Renal cortex interstitium (tissue), 15 donors: ENCODE measurements at places on chromosomes 3 and 15.

DNA sequence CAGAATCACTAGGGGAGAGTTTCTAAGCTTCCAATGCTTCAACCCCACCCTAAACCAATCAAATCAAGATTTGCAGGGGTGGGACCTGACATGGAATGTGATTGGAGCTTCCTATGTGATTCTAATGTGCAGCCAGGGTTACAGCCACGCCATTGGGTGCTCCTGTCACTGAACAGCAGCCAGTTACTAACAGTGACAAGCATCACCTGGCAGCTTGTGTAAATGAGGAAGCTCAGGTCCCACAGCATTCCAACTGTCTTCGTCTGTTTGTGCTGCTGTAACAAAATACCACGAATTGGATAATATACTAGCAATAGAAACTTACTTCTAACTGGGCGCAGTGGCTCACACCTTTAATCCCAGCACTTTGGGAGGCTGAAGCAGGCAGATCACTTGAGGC is 294.9 kb downstream of the SHQ1 start:
- DNase-seq, result no peak

- no peak for DNase-seq
These were observed 75.3 kb upstream of the BOC start for GRCh38 chr3:113136071-113136470.

- no peak for DNase-seq
These were observed 14.5 kb downstream of the TRIM59 start for GRCh38 chr3:160435095-160435494.

- no peak for DNase-seq
These were observed 224.8 kb upstream of the NANOGP8 start for GRCh38 chr15:35309886-35310285.

DNA sequence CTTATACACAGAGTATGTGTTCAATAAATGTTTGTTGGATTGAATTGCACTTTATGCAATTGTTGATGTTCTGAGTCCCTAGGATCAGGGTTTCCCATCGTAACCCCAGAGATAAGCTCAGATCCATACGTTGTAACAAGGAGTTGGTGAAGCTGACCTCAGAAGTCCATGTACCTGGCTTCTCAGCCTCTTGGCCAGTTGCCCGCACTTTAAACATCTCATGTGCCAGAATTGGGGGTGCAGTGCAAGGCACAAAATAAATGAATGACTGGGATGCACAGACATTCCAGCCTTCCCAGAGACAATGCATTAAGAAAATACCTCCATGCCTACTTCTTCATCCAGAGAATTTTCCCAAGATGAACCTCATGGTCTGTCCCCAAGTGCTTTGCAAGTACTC is 142.9 kb upstream of the IL12A start:
- DNase-seq, result no peak

DNA sequence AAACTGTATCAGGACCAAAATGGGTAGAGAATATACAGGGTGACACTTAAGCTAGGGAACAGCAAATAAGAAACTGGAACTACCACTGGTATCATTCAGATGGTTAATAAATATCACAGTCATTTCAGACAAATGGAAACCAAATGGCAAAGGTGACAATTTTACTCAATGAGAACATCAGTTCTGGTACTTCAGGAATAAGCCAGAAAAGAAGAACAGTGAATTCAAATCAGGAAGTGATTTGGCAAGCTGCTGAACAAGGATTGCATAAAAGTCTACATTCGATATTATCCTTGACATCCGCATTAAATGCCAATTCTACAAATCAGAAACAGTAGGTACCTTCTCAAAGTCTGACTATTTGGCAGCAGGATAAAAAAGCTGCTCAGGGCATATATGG is 23.5 kb upstream of the STIMATE start:
- DNase-seq, result no peak

DNA sequence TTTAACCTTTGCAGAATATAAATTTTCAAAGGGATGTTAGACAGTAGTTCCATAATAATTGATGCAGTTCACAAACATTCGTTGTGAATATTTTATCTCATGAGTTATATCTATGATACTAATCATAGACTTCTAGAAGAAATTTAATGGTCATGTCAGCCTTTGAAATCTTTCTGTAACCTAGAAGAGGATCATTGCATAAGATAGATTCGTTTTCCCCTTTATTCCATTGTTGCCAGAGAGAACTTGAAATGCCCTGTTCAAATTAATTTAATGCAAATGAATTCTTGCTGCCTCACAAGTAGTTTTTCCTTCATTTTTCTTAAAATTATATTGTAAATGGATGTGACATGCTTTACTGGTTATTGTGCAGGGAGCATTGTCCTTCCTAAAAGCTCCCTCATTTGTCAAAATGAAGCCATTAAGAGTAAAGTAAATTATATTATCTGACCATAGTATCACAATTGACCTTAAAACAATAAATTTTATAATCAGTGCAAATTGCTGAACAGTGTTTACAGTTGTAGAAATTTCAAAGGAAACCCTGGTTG is 128.5 kb upstream of the ZNF717 start:
- no peak for DNase-seq

GRCh38 chr3:107432646-107433045 is 55.4 kb downstream of the CCDC54 start:
- DNase-seq, result no peak

GRCh38 chr3:128253150-128253549 is 99.9 kb downstream of the EEFSEC start:
- DNase-seq, result no peak
